ENCODE measurements at places on chromosomes 3 and 15. TPM values are rescaled to one million over a fixed set of nuclear protein-coding genes. Genes with fewer than 3 reads are reported as not detected.

The AQP9 gene
- 0.39 TPM for total RNA-seq

The MNS1 gene
- 0.60 TPM for total RNA-seq

The U2SURP gene
- 34.2 TPM for total RNA-seq

The MINAR1 gene
- total RNA-seq, result 0.25 TPM

DNA sequence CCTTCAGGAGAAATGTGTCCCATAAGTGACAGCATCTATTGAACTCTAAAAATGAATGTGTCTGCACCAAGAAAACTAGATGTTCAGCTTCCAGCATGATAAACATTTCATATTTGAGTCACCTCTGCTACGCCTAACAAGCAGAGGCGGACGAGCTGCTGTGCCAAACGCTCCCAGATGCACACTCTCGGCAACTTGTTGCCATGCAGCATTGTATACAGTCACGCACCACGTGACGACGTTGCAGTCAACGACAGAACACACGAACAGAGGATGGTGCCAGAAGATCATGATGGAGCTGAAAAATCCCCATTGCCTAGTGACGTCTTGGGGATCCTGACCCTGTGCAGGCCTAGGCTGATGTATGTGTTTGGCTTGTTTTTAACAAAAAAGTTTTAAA lies 137.5 kb downstream of the XXYLT1 start:
- no peak for DNase-seq

DNA sequence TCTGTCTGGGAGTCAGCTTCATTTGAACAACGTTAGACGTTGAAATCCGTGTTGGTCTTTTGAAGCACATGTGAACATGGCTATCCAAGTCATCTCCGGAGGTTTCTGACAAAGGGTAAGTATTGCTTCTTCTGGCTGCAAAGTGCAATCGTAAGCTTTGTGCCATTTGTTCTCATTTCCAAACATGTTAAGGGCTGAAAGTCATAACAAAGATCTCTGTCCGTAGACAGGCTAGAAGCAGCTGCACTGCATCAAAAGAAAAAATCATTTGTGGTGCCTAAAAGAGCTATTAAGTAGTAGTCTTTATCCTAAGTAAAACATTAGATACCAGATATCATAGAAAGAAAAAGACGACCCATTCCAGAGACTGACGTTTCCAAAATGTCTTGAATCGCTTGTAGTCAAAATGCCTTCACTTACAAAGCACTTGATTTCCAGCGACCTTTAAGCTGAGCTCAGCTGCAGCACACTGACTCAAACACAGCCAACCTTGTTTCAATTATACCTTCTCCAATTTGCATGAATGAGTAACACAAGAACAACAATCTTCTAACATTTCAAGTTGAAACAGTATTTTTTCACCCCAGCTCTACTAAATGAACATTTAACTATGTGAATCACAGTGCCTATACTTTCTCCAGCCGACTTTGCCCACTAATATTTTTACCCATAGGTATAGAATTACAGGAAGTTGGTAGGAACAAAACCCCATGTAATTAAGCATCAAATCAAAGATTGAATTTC lies 76.6 kb downstream of the NEDD4 start:
- no peak for DNase-seq

DNA sequence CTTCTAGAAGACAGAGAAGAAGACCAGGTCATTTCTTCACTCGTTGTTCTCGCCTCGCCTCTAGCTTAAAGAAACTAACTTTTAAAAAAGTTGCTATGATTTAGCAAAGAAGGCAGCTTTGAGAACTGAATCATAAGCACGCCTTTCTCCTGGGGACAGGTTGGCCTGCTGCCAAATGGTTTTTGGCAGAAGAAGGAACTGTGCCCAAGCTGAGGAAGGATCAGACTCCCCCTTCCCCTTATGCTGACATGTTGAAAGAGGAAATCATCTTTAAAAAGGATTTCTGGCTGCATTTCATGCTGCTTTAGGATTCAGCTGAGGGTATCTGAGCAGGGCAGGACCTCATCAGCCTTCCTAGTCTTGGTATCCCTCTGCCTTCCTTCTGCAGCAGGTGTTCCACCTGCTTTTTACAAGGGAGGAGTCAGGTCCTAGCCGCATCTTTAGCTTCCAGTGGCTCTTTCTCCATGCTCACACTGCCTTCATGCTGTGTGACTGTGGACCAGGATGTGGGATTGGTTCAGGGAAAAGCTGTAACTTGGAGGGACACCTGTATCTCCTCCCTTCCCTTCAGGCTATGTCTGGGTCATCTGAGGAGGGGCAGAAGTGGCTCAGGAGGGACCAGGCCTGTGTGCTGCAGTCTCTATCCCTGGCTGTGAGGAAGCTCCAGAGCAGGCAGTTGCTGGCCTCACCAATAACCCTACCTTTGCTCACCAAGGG lies 34.1 kb upstream of the HACD2 start:
- peak; percentile 80 for DNase-seq
